ENCODE measurements at places on chromosomes 4 and X.

GRCh38 chr4:15938182-15938581 is 358 bp downstream of the FGFBP1 start:
- no peak for DNase-seq

GRCh38 chr4:38334791-38335190 is 329.2 kb upstream of the KLF3 start:
- DNase-seq, result no peak

- DNase-seq, result no peak
These were observed 41.3 kb downstream of the FRG1 start for GRCh38 chr4:189981970-189982369.

DNA sequence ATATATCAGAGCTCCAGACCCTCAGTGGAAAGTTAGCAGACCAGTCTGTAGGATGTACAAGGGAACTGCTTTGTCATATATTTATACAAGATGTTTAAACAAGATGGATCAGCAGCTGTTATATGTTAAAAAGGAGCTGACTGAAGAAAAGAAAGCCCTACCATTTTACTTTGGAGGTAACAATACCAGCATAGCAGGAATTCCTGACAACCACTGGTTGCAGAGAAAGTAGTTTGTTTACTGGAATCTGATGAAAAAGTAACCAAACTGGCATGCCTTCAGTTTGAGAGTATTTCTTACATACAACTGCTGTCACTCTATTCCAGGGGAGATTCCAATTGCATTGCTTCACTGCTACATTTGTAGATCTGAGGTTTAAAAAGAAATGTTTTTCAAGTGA is 49.5 kb upstream of the GABRQ start:
- DNase-seq, result no peak

GRCh38 chrX:24410514-24411189 is 50.2 kb downstream of the SUPT20HL1 start:
- DNase-seq, result no peak

Data from B cell (primary cell).